ENCODE measurements at places on chromosomes 1 and 21.

GRCh38 chr1:159981351-159982055 lies 27.5 kb upstream of the SLAMF9 start:
- no peak overlapping the region for H3K27ac ChIP-seq
- H3K36me3 ChIP-seq: no peaks in the 10 kb centered on the region

- H3K4me1 ChIP-seq: no peaks in the 10 kb centered on the region
- no peak for DNase-seq
- H3K36me3 ChIP-seq: no peaks in the 10 kb centered on the region
- no peak overlapping the region for H3K27ac ChIP-seq
- H3K4me3 ChIP-seq: no peak overlapping the region
- no peaks in the 10 kb centered on the region for H3K27me3 ChIP-seq
These were observed 296.8 kb downstream of the TPR start for GRCh38 chr1:186078245-186078644.

GRCh38 chr1:25427696-25428095 lies 3.0 kb upstream of the MACO1 start:
- DNase-seq: no peak
- H3K4me3 ChIP-seq: no peak overlapping the region
- peaks cover 12% of the 10 kb centered on the region for H3K36me3 ChIP-seq
- peaks cover 17% of the 10 kb centered on the region for H3K4me1 ChIP-seq
- no peak overlapping the region for H3K27ac ChIP-seq

DNA sequence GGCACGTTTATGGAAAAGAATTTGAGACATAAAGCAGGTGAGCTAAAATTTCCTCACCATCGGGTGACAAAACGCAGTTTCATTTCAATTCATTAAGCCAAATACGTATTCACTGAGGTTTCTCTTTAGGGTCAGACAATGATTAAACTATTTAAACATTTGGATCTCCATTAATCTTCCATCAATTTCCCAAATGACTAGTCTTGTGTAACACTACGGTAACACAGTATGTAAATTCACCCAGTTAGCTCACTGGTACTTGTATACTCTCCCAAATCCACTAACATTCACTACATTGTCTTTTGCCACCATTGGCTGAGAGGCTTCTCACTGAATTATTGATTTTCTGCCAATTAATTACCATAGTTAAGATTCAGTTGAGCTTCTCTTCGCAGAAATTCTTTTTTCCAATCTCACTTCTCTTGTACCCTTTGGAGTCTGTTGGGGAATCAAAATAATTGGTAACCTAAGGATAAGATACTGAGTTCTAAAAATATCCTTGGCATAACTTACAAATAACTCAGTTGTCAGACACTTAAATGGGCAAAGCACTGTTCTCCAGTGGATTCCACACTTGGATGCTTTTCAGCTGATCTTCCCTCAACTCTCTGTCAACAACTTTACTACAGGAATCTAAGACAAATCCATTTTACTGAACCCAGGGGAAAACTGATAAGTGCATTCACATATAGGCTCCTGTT lies 40.7 kb downstream of the SIPA1L2 start:
- peaks cover 23% of the 10 kb centered on the region for H3K4me1 ChIP-seq
- no peaks in the 10 kb centered on the region for H3K27me3 ChIP-seq
- no peak overlapping the region for H3K4me3 ChIP-seq

- H3K27me3 ChIP-seq: no peaks in the 10 kb centered on the region
- DNase-seq: peak; percentile 33
- H3K4me1 ChIP-seq: peaks cover 43% of the 10 kb centered on the region
- H3K4me3 ChIP-seq: peak overlapping the region; percentile 99
- H3K27ac ChIP-seq: peak overlapping the region; percentile 96
- peaks cover 33% of the 10 kb centered on the region for H3K36me3 ChIP-seq
These were observed 1.3 kb downstream of the TGFBR3 start for GRCh38 chr1:91884459-91885212.

GRCh38 chr1:232435729-232436128 lies 194.2 kb downstream of the SIPA1L2 start:
- peaks cover 3% of the 10 kb centered on the region for H3K36me3 ChIP-seq
- no peak overlapping the region for H3K27ac ChIP-seq
- no peaks in the 10 kb centered on the region for H3K27me3 ChIP-seq
- no peaks in the 10 kb centered on the region for H3K4me1 ChIP-seq
- no peak for DNase-seq

- no peak overlapping the region for H3K4me3 ChIP-seq
- H3K36me3 ChIP-seq: peaks cover 5% of the 10 kb centered on the region
- DNase-seq: no peak
These were observed 42.5 kb upstream of the RGS8 start for GRCh38 chr1:182726912-182727311.

GRCh38 chr1:52520148-52520547 lies 32.7 kb downstream of the TUT4 start:
- H3K27me3 ChIP-seq: no peaks in the 10 kb centered on the region
- H3K4me1 ChIP-seq: peaks cover 5% of the 10 kb centered on the region
- H3K27ac ChIP-seq: peak overlapping the region; percentile 84
- H3K4me3 ChIP-seq: no peak overlapping the region

DNA sequence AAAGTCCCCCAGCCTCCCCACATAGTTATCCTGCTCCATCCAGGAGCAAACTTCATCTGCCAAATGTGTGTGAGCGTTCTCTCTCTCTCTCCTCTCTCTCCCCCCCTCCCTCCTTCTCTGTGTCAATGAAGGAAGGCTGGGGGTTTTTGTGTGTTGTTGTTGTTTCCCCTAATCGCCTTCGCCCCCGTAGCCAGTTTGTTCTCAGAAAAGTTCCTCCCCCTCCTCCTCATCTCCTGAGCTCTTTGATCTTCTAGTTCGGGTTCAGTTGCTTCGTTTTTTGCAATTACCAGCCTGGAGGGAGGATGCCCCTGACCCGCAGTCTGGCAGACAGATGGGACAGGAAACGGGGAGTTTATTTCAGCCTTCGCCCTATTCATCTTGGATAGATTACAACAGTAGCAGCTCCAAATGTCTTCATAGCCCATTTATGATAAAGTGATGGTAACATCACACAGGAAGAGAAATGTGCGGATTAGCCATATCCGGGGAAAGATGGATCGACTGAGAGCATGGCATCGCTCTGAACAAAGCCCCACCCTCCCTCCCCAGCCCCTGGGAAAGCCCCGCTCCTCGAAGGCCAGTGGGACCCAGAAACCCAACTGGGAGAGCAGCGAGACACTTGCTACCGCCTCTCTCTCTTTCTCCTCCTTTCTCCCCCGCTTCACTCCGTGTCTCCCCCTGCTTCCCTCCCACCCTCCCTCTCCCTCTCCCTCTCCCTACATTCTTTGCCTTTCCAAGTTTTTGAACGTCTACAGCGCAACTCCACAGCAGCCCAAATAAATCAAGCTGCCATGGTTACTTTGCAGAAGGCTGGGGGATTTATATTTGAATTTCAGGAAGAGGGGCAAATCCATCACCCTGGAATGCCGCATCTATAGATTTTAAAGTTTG lies 139.7 kb upstream of the ARHGEF16 start:
- H3K27me3 ChIP-seq: peaks cover 18% of the 10 kb centered on the region
- H3K4me3 ChIP-seq: no peak overlapping the region
- H3K36me3 ChIP-seq: no peaks in the 10 kb centered on the region

DNA sequence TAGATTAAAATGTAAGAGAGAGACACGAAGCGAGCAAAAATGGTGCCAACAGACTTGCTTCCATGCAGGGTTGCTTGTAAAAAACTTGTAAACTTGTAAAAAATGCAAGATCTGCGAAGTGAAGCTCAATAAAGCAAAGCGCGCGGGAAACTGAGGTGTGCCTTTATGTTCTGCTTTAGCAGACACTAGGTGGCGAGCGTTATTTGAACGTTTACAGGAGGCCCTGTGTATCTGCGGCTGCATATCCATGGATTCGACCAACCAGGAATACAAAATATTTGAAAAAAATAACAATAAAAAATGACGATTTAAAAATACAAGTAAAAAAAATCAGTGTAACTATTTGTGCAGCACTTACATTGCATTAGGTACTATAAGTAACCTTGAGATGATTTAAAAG lies 1.5 kb downstream of the UBE2G2 start:
- DNase-seq: no peak
- H3K4me1 ChIP-seq: peaks cover 35% of the 10 kb centered on the region
- peak overlapping the region; percentile 88 for H3K4me3 ChIP-seq
- H3K27me3 ChIP-seq: no peaks in the 10 kb centered on the region

DNA sequence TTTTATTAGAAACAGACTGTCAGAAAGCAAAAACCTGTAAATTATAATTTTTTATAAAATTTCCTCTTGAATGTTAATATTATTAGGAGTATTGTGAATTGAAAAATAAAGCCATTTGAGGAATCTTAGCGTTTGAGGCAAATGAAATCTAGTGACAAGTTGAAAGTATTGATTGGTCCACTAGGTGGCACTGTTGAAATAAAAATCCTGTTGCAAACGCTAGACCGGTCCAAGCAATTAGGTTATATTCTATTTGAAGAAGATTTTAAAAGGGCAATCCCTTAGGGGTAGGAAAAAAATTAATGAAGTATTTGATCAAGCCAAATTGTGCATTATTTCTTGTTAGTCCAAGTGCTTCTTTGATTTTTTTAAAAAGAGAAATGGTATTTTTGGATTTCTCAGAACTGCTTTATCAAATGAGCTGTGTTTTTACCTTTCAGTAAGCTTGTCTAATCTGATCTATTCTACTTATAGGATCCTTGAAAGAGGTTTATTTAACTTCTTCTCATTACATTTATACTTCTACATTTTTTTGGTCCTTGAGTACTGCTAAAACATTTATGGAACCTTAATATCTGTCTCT lies 57.7 kb downstream of the ATG4C start:
- no peak overlapping the region for H3K4me3 ChIP-seq
- no peak overlapping the region for H3K27ac ChIP-seq
- H3K36me3 ChIP-seq: no peaks in the 10 kb centered on the region

GRCh38 chr1:67919274-67920072 lies 86.2 kb upstream of the GNG12 start:
- no peaks in the 10 kb centered on the region for H3K4me1 ChIP-seq
- no peak for DNase-seq
- H3K27me3 ChIP-seq: peaks cover 12% of the 10 kb centered on the region
- H3K36me3 ChIP-seq: no peaks in the 10 kb centered on the region

DNA sequence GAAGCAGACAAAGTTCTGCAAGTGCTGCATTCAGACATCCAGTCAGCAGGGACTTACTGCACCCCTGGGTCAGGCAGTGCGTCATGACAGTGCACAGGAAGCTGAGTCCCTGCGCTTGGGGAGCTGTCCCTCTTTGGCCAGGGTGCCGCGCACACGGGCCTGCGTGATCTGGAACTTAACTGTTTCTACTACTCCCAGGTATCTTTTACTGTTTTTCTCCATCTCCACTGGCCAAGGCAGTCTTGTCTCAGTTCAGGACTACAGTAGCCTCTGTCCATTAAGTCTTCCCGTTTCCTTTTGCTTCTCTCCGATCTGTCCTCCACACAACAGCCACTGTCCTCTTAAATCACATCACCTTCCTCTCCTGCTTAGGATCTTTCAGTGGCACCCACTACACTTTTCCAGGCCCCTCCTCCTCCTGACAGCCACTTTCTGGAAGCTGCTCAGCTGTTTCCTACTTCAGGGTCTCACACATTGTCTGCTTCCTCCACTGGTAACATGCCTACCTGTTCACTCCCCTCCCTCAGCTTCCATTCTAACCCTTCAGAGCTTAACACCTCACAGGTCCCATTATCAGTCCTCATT lies 15.9 kb downstream of the ERRFI1 start:
- H3K4me3 ChIP-seq: no peak overlapping the region
- DNase-seq: no peak
- no peaks in the 10 kb centered on the region for H3K4me1 ChIP-seq
- no peak overlapping the region for H3K27ac ChIP-seq
- H3K36me3 ChIP-seq: peaks cover 3% of the 10 kb centered on the region
- no peaks in the 10 kb centered on the region for H3K27me3 ChIP-seq

DNA sequence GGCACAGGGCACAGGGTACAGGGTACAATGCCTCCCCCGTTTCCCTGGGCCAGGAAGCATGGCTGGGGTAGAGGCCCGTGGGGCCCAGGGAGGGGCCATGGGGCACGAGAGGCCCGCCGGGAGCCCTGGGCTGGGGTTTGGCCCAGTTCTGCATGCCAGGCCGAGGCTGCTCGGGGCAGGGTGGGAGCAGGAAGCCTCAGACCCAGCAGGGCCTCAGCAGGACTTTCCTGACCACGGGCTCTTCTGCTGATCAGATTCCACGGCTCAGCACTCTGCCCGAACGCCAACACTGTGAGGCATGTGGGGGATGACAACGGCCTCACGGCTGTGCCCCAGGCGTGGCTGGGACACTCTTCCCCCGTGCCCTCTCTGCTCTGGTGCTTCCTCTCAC lies 104.3 kb downstream of the NPHP4 start:
- H3K27ac ChIP-seq: no peak overlapping the region
- DNase-seq: no peak
- H3K4me1 ChIP-seq: peaks cover 3% of the 10 kb centered on the region
- no peak overlapping the region for H3K4me3 ChIP-seq

GRCh38 chr21:45409466-45410150 lies 4.6 kb downstream of the COL18A1 start:
- H3K36me3 ChIP-seq: no peaks in the 10 kb centered on the region
- peaks cover 28% of the 10 kb centered on the region for H3K27me3 ChIP-seq
- H3K27ac ChIP-seq: no peak overlapping the region
- peaks cover 3% of the 10 kb centered on the region for H3K4me1 ChIP-seq

DNA sequence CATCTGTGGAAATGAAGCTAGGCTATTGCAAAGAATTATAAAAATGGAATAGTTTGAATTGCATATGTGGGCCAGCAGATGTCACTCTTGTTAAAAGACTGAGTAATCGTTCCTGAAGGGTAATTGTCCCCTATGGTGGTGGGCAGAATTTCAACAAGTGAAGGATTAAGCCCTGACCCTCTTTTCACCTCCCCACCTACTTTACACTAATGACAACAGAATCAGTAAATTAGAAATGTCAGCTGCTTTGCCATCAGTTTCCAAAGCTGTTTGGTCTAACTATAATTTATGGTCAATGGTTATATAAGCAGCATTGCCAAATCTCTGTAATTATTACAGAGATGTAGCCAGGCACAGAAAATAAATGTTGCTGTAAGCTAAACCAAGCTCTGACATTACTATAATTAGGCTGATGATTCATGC lies 898.6 kb downstream of the AMY1C start:
- no peaks in the 10 kb centered on the region for H3K4me1 ChIP-seq
- no peak overlapping the region for H3K4me3 ChIP-seq
- H3K27me3 ChIP-seq: no peaks in the 10 kb centered on the region
- no peak overlapping the region for H3K27ac ChIP-seq
- no peaks in the 10 kb centered on the region for H3K36me3 ChIP-seq

DNA sequence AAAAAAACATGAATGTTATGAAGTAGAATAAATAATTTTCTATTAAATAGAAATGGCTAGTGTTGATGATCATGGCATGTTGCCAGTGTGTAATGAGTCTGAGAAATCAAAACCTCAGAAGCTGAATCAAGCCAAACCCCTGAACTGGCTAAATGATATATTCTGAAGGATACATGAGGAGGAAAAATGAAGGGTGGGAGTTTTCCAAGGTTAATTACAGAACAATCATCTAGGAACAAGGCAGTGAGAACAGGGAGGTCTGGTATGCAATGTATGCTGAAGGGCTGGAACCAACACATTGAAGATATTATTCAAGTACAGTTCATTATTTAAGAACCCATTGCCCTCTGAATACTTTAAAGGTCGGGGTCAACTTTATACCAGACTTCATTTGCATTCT lies 309.1 kb upstream of the NRIP1 start:
- peaks cover 10% of the 10 kb centered on the region for H3K27me3 ChIP-seq
- H3K27ac ChIP-seq: no peak overlapping the region
- no peaks in the 10 kb centered on the region for H3K36me3 ChIP-seq
- H3K4me1 ChIP-seq: no peaks in the 10 kb centered on the region

GRCh38 chr1:198681252-198681651 lies 42.4 kb downstream of the PTPRC start:
- H3K36me3 ChIP-seq: peaks cover 74% of the 10 kb centered on the region
- H3K27me3 ChIP-seq: no peaks in the 10 kb centered on the region
- peaks cover 73% of the 10 kb centered on the region for H3K4me1 ChIP-seq
- DNase-seq: no peak

Measured in effector memory CD8-positive, alpha-beta T cell (primary cell).